ENCODE measurements at places on chromosomes 4 and X.

DNA sequence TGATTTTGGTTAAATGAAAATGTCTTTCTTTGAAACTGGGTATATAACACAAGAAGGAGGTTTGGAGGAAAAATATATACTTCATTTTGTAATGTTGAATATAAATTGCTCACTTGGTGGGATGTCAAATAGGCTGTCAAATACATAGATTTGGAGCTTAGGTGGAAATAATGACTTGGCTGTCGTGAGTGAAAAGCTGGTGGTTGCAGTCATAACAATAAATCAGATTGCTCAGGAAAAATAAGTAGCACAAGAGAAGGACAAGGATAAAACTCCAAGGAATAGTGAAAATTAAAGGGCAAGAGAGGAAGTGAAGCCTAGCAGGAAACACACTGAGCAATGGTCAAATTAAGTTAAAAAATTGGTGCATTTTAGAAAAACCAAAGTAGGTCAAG lies 253.0 kb upstream of the ANKRD50 start:
- DNase-seq = no peak

DNA sequence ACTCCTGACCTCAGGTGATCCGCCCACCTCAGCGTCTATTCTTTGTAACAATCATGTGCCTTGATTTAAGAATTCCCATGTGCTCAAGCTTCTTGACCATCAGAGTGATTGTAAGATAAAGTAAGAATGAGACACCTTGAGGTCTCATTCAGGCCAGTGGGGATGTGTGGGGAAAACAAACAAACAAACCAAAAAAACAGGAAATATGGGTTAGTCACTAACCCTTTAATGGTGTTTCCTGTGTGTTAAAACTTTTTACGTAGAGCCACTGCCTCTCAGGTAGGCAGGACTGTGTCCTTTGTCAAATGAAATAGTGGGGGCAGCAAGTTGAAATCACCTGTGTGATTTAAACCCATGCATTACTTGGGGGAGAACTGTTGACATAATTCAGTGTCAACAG lies 91.5 kb upstream of the DHRSX start:
- no peak for DNase-seq

DNA sequence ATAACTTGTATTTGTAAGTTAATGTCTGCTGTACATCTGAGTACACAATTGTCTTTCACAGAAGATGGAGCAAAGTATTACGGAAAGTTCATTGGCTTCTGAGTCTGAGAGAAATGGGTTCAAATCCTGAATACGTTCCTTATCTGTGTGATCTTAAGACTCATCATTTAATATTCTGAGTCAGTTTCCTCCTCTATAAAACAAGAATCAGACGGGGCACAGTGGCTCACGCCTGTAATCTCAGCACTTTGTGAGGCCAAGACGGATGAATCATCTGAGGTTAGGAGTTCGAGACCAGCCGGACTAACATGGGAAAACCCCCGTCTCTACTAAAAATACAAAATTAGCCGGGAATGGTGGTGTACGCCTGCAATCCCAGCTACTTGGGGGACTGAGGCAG lies 57.8 kb downstream of the APBB2 start:
- no peak for DNase-seq

GRCh38 chr4:71275570-71275969 lies 63.2 kb upstream of the SLC4A4 start:
- DNase-seq = no peak

- DNase-seq = no peak
Observed at GRCh38 chrX:118116713-118117550, at the start of gene KLHL13. Gene KLHL13, minus strand, starts transcription at chrX:118116810. Its CDS starts 88,337 bp downstream, at chrX:118028473.

DNA sequence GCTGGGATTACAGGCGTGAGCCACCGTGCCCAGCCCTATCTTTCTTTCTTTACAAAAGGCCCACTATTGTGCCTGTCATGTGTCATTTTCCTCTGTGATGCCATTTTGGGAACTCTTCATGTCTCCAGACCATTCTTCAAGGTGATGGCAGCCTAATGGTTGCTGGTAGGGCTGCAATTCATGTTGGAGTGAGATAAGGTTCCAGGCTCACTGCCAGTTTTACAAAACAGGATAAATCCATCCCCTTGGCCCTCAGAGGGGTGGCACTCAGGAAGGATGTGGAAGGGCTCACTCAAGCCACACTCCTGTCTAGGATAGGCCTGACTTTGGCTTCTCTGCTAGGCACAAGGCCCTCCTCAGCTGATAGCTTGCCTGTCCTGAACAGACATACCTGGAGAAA lies 3.8 kb downstream of the TCEAL9 start:
- no peak for DNase-seq

DNA sequence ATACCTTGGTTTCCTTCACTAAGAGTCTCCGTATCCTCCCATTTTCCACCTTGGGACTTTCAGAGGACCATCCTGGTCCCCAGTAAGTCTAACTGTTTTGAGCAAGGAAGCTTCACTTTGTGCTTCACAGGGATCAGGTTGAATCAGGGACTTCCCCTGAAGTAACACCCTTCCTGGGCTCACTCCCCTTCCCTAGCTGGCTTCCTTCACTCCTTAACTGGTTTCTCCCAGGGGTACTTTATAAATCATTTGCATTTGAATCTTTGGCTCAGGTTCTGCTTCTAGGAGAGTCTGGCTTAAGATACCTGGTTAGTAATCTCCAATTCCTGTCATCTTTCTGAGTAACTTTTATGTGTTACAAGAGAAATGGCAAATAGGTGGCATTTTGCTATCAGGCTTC lies 24.5 kb upstream of the GRIA2 start:
- DNase-seq = no peak

- DNase-seq = no peak
Observed at GRCh38 chr4:126172126-126172525, 857.4 kb downstream of the FAT4 start.

DNA sequence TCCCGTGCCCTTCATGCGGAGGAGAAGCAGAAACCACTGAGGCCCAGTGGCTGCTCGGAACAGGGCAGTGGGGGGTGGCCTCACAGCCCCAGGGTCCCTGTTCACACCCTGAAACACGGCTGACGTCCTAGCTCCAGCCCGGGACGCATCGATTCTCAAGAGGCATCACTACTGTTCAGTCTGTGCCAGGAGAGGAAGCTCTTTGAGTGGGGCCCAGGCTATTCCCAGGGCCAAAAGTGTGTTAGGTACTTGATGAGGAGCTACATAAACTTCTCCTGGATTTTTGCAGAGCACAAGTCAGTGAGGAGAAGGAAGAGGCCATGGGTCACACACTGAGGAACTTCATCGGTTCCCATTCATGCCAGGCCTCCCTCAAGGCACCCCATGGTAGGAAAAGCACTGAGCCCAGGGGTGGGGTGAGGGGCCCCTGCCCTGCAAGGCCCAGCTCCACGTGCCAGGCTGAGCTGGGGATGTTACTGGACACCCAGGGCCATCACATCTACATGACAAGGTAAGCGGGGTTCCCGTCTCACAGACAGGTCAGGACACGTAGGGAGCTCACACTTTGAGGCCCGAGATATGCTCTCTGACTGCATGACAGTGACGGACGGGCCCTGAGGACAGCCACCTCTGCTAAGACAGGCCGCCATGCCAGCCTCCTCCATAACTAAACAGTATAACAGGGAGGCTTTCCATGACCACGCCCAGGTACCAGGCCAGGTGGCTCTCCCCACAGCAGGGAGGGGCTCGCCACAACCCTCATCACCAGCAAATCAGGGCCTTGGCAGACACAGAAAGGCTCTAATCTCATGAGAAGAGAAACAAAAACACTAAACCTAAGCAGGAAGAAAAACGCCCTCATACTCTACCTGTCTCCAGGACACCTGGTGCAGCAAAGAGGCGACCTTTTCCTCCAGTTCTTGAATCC lies 12.4 kb downstream of the TNIP2 start:
- no peak for DNase-seq

DNA sequence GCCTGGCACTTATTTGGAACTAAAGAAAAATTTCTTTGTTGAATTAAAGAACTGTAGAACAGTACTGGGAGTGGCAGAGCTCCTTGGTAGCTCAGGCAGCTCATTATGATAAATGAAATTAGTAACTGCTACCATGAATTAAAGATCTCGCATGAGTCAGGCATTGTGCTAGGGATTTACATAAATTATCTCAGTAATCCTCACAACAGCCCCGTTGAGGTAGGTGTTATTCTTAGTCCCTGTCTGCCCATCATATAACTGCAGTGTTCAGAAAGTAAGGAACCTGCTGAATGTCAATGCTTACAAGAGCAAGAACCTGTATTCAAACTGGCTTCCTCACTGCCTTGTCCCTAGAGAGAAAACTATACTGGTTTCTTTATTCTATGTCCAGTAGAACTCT lies 108.3 kb downstream of the NLGN4X start:
- no peak for DNase-seq

DNA sequence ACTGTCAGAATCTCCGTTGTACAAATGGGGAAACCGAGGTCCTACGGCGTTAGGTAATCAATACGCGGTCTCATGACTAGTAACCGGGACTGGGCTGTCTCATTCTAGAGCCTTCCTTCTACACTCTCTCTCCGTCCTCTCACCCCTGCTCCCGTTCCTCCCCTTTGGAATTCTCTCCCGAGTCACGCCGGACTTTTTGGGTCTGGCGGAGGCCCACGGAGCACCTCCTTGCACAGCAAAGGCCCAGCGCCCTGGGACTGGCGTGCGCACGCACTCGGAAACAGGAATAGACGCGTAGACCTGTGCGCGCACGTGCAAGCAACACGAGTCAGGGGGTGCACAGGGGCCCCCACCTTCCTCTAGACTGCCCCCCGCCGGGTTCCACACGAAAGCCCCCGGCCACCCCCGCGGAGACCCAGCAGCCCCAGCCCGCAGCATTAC lies 361 bp downstream of the QDPR start:
- no peak for DNase-seq

DNA sequence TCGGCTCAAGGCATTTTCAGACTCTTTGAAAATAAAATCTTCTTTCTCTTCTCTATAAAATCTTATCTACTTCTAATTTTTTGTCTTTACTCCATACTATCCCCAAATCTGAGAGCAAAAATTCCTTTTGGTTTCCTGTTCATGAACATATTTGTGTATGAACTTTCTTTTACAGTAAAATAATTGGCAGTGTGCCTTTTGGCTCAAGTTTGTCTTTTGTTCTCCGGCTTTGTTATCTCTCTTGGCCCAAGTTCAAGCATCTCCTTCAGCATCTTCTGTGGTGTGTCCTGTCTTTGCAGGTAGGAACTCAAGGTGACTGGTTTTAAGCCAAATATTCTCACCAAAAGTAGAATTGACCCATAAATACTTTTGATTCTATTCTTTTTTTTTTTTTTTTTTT lies 276.6 kb upstream of the FAT1 start:
- DNase-seq = no peak

DNA sequence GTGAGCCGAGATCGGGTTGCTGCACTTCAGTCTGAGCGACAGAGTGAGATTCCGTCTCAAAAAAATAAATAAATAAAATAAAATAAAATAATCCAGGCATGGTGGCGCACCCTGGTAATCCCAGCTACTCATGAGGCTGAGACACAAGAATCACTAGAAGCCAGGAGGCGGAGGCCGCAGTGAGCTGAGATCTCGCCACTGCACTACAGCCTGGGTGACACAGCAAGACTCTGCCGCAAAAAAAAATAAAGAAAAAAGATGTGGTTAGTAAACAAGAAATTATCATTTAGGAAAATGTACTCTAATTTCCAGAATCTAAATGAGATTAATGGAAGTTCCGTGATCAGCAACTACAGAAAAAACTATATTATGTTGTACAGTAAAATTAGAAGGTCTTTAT lies 14.5 kb upstream of the LRBA start:
- DNase-seq = no peak

DNA sequence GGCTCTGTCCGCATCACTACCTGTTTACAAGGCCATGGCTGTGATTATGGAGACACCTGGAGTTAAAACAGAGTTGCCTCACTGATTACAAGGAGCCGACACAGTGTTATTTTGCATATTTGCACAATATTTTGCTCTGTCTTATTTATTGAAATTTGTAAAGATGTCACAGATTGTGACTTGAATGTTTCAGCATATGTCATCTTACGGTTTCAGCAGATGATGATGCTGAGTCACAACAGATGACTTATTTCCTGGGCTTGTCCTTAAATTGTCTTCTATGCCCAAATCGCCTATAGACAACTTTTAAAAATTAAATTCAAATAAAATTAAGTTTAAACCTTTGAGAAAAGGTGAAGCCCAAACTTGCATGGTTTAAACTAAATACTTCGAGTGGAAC lies 87.1 kb upstream of the INPP4B start:
- no peak for DNase-seq

- no peak for DNase-seq
Observed at GRCh38 chr4:47219586-47219985, 188.2 kb downstream of the GABRB1 start.

- DNase-seq = no peak
Observed at GRCh38 chr4:9804918-9805317, 23.5 kb downstream of the DRD5 start.

DNA sequence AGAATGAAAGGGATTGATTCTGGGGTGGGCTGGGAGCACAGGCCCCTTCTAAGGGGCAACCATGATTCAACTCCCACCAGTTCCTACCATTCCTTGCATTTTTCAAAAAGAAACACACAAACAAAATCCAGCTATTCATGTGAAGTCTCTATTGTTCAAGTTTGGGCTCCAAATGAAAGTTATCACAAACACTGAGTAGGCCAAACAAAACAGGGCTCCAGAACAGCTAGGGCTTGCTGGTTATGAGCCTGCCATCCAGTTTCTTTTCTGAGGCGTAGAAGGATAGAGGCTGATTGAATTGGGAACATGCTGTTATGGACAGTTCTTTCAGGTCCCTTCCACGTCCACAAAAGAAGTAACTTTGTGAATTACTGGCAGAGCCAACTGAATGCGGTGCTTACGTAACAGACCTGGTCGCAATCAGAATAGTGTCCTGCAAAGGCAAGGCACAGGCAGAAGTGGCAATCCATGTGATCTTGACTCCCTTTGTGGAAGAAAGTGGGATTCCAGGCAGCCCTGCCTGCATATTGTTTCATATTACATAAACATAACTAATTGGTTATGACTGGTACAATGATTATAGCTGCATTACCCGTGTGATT lies 244.5 kb downstream of the SCFD2 start:
- DNase-seq = no peak

DNA sequence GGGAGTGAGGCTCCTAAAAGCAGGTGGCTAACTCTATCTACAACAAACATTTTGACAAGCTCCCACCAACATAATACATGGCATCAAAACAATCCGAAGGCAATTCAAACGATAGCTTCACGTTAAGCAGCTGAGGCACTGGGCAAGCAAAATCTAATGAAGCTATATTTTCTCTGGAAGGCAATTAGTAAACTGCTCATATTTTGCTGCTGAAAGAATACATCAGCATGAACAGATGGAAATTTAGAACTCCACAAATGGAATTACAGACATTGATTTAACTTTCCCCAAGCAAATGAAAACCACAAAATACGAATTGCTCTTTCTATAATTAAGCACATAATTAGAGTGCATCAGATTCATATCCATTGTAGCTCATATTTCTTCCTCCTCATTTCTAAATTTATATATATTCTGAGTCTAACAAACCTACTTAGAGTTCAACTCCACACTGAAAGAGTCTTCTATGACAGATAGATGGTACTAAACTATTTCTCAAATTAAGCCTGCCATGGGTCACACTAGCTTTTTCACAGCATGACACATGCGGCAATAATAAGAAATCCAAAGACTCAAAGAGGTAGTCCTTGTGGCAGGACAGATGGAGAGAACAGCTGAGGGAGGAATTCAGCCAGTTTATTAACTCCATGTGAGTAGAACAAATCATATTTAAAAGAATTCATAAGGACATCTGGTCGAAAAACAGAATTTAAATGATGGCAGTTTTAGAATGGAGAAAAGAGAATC lies 305.4 kb downstream of the MAPK10 start:
- DNase-seq = no peak

GRCh38 chrX:75301060-75301459 lies 27.2 kb downstream of the UPRT start:
- no peak for DNase-seq

GRCh38 chrX:70219938-70220764 lies 14.3 kb upstream of the AWAT1 start:
- no peak for DNase-seq

Data from T-helper 1 cell (primary cell).